Left ventricle myocardium inferior (tissue), 1 donor: ENCODE measurements at places on chromosomes 7 and 10.
A peak's percentile ranks its signal among the peaks of the same experiment; 100 is the strongest.

DNA sequence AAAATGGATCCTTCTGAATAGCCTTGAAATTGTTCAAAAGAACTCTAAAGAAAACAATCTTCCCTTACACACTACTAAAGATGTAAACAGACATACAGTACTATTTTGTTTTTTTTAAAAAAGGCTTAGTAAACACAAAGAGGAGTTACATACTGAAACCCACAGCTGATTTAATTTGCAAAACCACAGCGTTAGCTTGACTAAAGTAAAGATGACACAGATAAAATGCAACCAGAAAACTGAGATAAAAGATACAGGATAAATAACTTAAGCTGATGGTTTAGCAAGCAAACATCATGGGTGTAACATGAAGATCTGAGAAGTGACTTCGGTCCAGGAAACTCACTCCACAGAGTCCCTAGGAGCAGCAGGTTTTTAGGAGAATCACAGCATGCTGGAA is 21.8 kb downstream of the PRKCQ start:
- no peak for DNase-seq

DNA sequence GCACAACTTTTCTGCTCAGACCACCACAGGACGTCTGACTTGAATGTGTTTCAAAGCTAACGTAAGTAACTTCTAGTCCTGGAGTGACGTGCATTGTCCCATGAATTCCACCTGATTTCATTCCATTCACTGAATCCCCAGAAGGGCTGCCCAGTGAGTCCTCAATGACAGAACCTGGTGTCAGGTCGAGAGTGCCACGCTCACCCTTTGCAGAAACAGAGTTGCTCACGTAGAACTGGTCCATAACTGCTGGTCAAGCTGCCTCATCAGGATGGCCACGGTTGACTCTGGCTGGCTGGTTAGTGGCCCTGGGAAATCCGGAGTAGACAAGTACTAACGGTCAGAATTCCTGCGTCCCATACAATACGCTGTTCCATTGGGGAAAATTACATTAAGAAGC is 50.6 kb upstream of the UBE3C start:
- DNase-seq, result no peak

DNA sequence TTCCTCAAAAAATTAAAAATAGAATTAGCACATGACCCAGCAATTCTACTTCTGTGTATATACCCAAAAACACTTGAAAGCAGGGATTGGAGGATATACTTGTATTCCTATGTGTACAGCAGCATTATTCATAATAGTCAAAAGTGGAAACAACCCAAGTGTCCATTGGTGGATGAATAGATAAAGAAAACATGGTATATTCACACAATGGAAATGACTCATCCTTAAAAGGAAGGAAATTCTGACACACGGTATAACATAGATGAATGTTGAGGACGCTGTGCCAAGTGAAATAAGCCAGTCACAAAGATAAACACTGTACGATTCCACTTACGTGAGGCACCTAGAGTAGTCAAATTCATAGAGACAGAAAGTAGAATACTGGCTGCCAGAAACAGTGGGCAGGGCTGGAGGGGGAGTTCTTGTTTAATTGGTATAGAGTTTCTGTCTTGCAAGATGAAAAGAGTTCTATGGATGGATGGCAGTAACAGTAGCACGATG is 26.6 kb upstream of the KAT6B start:
- DNase-seq, result no peak

GRCh38 chr10:10397906-10398305 is 619.8 kb upstream of the CELF2 start:
- no peak for DNase-seq

- DNase-seq, result no peak
These were observed 181.3 kb downstream of the CHN2 start for GRCh38 chr7:29375641-29376562.

GRCh38 chr10:127972751-127973357 is 66.0 kb downstream of the PTPRE start:
- no peak for DNase-seq

DNA sequence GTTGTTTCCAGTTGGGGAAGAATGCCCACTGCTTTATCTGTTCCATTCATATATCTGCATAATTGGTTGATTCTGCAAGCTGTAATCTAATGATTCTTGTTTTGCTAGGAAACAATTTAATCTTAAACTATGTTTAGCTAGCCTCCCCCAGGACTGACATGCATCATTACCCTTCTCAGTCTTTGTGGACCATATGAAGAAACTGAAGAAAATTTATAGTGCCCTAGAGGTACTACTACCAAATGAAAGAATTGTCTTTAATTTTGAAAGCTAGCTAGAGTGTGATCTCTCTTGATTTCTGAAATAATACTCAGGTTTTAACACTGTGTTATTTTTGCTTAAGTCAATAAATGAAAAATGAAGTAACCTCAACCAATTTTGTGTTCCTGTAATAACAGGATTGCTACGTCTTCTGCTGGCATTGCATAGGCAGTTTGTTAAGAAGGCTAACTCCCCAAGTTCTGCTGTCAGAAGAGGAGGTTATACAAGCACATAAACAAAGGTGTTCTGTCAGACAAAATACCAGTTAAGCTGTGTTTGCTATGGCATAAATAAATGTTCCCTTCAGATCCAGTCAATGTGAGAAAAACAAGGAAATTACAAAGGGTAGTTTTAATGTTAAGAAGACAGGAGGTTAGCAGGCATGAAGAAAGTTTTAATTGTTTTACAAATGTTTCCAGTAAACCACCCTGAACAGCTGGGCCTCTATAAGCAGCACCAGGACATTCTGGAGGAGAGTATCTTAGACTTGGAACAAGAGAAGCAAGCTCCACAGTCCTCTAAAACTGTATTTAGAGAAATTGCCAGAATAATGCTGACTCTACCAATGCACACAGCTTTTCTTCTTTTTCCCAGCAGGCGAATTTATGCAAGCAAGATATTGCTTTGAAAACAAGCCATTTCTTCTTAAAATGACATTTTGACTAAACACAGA is 90.3 kb upstream of the CTTNBP2 start:
- no peak for DNase-seq

GRCh38 chr7:81685270-81685868 is 84.5 kb downstream of the HGF start:
- DNase-seq, result no peak

DNA sequence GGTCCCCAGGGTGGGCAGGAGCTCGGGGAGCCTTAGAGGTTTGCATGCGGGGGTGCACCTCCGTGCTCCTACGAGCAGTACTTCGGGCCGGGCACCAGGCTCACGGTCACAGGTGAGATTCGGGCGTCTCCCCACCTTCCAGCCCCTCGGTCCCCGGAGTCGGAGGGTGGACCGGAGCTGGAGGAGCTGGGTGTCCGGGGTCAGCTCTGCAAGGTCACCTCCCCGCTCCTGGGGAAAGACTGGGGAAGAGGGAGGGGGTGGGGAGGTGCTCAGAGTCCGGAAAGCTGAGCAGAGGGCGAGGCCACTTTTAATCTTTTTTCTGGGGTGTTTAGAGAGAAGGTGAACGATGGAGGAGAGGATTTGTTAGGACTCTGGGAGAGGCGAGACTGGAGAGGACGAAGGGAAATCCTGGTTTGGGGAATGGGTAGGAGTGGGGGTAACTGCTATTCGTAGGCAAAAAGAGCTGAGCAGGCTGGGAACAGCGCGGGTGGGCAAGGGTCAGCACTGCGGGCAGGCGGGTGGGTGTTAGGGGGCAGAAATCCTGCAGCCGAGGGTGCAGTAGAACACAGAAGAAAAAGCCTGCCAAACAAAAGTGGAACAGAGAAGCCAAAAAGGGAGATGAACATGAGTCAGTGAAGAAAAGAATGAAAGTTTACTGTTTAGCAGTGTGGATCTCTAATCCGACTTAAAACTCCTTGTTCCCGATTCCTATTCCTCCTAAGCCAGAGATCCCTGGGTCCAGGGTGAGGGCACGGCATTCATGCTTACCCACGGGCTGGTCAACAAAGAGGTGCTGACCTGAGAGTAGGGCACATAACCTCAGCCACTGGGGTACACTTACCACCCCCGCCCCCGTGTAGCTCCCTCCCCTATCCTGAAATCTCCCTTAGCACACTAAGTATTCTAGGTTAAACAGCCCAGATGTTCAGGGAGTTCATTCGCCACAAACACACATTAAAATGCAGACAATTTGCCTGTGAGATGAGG is 26.9 kb downstream of the PRSS2 start:
- DNase-seq, result no peak

- no peak for DNase-seq
These were observed 56.5 kb downstream of the ZNF277 start for GRCh38 chr7:112262855-112263487.

GRCh38 chr7:2197436-2198155 is 35.1 kb downstream of the MAD1L1 start:
- DNase-seq, result no peak

DNA sequence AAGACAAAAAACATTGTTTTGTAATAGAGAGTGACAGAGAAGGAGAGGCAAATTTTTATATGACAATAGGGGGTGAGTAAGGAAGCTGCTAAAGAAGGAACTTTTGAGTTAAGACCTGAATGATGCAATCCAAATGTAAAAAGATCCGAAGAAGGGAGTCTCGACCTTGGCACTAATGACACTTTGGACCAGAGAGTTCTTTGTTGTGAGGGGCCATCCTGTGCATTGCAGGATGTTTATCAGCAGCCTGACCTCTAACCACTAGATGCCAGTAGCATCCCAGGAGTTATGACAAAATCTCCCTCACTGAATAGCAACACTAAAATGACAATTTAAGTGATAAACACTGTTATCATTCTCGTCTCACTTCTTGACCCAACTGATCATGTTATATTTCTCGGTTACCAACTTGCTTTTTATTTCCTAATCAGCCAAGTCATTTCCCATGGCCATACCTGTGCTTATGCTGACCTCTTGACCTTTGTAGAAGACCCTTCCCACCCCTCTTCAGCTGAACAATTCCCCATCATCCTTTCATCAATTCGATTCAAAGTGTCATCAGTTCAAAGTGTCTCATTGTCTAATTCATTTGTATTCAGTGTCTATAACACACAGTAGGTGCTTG is 30.0 kb downstream of the DGKI start:
- DNase-seq, result no peak

- no peak for DNase-seq
These were observed 139.8 kb downstream of the CELF2 start for GRCh38 chr10:11157292-11158076.

GRCh38 chr7:30906515-30907240 is 5.0 kb upstream of the AQP1 start:
- DNase-seq, result no peak

DNA sequence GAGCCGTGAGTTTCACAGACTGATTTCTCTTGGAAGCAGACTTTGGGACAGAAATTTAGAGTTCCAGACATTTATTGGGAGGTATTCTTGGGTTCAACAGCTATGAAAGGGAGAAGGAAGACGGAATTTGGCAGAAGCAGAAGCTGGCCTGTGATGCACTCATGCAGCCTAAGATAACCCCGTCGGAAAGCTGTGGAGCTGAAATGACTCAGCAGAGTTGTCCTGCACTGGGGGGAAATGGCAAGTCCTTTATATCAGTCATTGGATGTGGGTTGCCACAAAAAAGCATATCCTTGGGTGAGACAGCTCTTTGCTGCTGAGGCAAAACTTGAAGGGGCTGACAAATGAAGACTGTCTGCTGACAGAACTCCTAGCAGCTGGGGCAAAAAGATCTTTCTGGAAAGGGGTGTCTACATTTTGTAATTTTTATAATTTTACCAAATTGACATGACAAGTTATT is 11.5 kb upstream of the MICU1 start:
- peak; percentile 34 for DNase-seq

DNA sequence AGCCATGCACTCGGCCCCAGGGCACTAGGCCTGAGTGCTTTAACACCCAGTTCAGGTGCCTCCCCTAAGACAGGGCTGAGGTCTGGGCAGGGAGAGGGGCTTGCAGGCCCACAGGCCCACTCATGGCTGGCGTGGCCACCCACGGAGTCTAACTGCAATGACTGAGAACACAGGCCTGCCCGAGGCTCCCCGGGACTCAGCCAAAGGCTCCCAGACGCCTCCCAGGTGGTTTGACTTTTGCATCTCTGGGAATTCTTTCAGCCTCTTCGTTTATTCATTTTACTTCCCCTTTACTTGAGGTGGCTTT is 37.3 kb downstream of the PTPRN2 start:
- no peak for DNase-seq

- no peak for DNase-seq
These were observed 136.7 kb upstream of the CHST15 start for GRCh38 chr10:124229989-124230634.

DNA sequence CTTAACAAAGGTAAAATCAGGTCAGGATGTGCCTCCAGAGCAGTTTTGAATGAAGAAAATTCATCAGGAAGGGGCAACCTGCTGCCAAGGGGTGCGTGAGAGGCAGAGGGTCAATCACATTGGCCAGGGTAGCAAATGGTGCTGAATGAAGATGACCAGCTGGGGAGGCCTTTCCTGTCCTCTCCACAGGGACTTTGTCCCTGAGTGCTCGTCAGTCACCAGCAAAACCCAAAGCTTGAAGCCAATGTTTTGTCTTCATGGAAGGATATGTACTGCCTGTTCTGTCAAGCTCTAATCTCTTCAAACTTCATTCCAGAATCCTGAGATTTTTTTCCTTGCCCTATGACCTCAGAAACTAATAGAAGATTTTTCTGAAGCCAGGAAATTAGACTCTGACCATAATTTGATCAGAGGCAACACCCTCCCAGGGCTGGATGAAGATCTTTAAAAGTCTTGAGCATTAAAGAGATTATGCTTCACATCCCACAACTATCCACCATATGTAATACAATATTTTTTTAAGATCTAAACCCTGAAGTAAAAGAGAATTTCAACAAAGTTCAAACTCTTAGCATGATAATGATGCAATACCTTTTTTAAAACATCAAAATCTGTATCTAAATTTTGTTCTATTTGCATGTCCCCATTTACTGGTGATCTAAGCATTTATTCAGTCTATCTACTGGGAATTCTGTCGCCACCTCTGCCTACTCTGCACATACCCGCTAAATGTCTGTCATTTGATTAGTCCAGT is 243.0 kb downstream of the SNX13 start:
- DNase-seq, result peak; percentile 26

GRCh38 chr10:21402606-21403083 is 122.8 kb downstream of the SKIDA1 start:
- DNase-seq, result no peak

GRCh38 chr7:151188252-151188542 is 1.1 kb upstream of the ASB10 start:
- no peak for DNase-seq

DNA sequence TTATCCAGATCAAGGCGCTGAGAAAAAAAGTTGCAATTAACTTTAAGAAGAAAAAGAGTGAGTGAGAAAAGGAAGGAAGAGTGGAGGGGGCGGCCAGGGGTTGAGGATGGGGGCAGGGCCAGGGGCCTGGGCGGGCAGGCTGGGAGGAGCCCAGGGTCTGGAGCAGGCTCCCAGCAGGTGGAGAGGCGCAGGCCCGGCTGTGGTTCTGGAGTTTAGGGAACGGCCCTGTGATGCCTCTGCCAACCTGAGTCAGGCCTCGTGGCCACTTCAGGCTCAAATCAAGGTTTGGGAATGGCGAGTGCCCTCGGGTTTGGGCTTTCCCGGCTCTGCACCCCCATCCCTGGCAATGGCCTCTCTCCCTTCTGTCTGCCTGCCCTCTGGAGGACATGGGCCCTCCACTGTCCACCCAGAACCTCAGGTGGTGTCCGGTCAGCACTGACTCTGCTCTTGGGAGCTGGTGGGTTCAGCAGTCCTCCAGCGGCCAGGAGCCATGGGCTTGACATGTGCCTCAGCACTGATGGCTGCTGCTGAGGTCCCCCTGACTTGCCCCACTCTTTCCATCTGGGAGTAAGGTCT is 41.0 kb upstream of the EMX2 start:
- no peak for DNase-seq
